ENCODE measurements at places on chromosomes 2 and 18.
A peak's percentile ranks its signal among the peaks of the same experiment; 100 is the strongest.

DNA sequence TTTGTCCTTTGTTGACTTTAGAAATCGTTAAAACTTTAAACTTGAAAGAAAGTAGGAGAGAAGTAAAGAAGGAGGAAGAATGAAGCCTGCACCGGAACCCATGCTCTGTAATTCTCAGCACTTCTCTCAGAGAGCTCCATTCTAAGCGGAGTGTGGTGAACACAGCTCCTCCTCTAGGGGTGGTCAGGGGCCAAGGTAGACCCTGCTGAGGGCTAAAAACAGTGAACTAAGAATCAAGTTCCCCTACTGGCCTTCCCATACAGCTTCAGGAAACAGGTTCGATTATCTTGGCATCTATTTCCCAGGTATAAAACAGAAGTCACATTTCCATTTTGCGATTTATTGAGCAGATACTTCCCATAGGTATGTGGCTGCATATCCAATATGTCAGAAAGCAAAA is 92.7 kb upstream of the ASAP2 start:
- no peak for DNase-seq

DNA sequence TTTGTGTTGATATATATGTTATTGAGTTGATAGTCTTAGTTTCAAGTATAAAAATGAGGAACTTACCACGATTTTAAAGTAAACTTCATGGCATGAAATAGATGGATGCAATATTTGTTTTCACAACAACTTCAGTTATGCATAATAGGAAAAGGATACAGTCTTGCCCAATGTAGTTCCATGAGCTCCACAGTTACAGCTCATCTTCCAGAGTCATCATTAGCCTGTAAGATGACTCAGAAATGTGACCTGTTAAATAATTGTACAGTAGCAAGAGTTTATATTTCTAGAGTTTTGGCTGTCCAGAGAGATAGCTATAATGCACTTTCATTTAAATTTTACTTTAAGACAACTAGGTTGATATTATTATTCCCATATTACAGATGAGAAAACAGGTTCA is 80.9 kb upstream of the ARHGAP28 start:
- no peak for DNase-seq

DNA sequence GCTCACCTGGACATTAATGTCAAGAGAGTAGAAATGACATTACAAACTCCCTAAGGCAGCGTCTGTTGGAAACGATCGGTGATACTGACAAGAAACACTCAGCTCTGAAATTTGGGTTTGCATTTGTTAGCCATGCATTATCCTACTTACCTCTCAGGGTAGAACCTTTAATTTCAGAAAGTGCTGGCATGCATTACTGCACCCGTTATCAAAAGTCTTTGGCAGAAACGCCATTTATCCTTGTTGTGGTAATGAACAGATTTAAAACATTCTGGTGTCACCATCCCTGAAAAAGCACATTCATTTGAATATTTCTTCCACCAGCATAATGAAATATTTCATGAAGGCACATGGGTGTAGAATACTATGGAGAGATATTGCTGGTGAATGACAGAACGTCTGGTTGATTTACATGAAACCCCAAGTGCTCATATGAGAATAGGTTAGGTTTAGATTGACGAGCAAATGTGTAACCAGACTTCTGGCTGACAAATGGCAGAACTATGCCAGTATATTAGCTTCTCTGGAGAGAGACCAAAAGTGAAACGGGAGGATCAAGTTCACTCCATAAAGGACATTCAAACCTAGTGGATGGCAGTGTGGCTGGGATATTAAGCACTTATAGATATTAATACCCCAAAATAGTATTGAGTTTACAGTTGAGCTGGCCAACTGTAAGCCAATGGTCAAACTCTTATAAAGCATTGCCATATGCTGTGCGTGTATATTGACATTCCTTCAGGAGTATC is 53.5 kb upstream of the ITGB6 start:
- DNase-seq, result peak; percentile 74

DNA sequence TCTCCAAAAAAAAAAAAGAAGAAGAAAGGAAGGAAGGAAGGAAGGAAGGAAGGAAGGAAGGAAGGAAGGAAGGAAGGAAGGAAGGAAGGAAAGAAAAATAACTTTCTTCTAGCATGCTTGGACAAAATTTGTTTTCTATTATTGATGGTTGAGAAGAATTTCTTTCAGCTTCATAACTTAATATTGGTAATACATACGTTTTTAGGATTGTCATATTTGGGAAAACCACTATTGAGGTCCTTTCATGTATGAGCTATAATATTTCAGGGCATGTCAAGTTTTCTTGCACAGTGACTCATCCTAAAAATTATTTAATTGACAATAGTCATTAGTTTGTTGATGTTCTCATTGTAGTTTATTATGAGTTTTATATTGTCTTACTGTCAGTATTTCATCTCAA is 66.4 kb upstream of the PKDCC start:
- DNase-seq, result no peak

GRCh38 chr2:174051741-174052583 is 86.8 kb upstream of the SP3 start:
- DNase-seq, result peak; percentile 61

GRCh38 chr2:235908826-235909225 is 259.4 kb downstream of the GBX2 start:
- no peak for DNase-seq

DNA sequence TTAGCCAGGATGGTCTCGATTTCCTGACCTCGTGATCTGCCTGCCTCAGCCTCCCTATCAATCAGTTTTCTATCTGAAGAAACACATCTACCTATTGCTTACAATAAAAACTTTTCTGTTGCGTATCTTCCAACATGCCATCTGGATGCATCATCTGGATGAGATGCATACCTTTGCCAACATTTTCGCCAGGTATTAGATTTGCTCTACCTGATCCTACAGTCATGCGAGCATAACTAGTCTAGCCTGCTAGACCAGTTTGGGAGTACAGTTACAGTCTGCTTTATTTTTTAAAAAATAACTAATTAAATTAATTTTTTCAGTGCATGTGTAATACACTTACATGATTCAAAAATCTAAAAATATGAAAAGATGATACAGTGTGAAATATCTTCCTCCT is 334.0 kb upstream of the MEX3C start:
- no peak for DNase-seq

GRCh38 chr18:11512096-11513025 is 97.0 kb upstream of the SLC35G4 start:
- DNase-seq, result no peak

DNA sequence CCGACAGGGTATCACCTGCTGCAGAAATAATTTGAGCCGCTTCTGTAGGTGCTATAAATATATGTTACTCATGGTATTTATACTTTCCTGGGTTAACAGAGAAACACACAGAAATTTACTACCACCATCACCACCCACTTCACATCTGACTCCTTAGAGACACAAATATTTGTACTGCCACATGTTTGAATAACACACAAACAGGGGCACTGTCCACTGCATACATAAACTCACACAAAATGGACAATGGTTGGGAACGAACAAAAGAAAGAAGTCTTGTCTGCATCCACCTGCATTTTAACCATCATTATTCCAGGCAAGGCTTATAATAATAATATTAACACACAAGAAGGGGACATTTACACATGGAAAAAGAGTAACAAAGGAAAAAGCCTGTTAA is 24.0 kb downstream of the IMMT start:
- no peak for DNase-seq

GRCh38 chr18:36128530-36128870 is 640 bp downstream of the SLC39A6 start:
- DNase-seq, result peak; percentile 41

- DNase-seq, result no peak
Observed at GRCh38 chr2:45729753-45730512, 78.5 kb downstream of the PRKCE start.

DNA sequence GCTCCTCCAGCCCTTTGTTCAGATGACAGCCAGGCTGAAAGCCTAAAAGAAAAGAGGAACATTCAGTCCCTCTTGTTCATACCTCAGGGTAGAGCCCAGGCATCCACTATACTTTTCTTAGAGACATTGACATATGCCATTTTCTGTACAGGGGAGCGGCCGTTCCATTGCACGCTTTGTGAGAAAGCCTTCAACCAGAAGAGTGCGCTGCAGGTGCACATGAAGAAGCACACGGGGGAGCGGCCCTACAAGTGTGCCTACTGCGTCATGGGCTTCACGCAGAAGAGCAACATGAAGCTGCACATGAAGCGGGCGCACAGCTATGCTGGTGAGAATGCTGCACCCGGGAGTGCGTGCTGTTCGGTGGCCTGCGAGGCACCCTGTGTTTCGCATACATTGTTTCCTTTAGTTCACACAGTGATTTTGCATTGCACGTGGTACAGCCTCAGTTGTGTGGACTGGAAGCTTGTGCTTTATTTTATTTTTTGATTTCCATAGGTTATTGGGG is 138.2 kb downstream of the ZNF236 start:
- no peak for DNase-seq

DNA sequence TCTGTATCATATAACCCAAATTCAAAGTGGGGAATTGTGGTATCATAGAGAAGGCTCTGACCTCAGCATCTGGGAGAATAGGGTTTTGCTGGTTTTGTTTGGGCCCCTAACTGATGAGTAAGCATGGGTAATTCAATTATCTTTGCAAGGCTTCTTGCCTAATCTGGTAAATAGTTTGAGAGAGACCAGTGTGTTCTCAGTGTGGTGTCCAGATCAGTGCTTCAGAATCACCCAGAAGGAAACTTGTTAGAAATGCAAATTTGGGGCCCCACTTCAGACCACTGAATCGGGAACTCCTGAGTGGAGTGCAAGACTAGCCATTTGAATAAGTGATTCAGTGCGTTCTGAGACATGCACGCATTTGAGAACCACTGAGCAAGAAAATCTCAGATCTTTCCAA is 282.7 kb downstream of the EPHA4 start:
- DNase-seq, result peak; percentile 40

DNA sequence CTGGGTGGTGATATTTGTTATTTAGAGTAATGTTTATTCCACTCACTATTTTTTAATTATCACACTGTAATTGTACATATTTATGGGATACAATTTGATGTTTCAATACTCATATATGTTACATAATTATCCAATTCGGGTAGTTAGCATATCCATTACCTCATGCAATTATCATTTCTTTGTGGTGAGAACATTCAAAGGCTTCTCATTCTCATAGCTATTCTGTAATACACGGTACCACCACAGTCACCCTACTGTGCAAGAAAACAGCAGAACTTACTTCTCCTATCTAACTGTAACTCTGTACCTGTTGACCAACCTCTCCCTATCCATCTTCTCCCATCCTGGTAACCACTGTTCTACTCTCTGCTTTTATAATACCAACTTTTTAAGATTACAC is 4.6 kb downstream of the TBC1D8 start:
- DNase-seq, result no peak

- DNase-seq, result no peak
Observed at GRCh38 chr18:45161850-45162249, 453.4 kb upstream of the SLC14A2 start.

GRCh38 chr18:35114305-35114704 is 73.1 kb downstream of the MAPRE2 start:
- no peak for DNase-seq

GRCh38 chr2:15273452-15273851 is 287.7 kb downstream of the NBAS start:
- DNase-seq, result no peak

DNA sequence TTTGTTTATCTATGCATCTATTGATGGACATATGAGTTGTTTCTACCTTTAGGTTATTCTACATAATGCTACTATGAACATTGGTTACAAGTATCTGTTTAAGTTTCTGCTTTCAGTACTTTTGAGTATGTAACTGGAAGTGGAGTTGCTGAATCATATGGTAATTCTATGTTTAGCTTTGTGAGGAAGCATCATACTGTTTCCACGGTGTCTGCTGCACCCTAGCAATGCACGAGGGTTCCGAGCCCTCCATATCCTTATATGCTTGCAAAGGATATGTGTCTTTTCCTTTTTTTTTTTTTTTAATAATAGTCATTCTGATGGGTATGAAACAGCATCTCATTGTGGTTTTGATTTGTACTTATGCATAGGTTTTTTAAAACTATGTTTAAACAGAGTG is 83.7 kb downstream of the FMNL2 start:
- DNase-seq, result peak; percentile 73

- DNase-seq, result no peak
Observed at GRCh38 chr2:86308984-86309695, 28.3 kb downstream of the REEP1 start.

DNA sequence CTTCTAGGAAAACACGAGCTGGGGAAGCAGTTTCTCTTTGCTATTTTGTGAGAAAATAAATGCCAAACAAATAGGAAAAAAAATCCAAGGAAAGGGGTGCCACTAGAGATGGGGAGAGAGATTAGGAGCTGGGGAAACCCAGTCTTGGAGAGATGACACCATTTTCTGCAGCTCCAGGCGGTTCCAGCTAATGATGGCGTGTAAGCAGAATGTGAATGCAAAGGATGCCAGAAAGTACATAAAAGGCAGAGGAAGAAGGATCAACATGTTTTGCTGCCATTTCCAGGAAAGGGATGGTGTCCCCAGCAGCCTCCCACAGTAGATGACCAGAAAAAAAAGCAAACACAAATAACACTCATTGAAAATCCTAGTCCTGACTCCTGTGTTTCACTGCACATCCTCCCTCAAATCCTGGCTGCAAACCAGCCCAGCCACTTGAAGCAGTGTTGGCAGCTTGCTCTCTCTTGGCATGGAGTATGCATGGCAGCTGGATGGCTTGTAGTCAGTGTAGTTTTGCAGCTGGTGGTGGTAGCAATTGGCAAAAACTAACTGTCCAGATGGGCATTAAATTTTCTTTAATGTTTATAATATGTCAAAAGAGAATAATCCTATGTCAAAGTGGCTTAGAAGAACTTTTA is 93.6 kb downstream of the FTCDNL1 start:
- DNase-seq, result peak; percentile 38

DNA sequence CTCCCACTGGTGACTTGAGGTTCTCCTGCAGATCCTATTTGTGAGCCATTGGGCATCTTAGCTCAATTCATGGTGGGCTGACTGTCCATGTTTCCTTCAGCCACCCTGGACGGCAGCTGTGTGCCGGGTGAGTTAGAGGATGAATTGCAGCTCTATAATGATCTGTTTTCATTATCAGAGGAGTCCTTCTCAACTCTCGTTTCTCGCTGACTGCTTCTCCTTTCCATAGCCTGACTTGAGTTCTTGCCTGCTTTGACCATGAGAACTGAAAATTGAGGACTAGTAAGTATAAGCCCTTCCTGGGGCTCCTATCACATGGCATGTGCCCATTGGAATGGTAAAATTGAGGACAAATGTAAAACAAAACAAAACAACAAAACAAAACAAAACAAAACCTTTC is 121.8 kb downstream of the CDC42EP3 start:
- DNase-seq, result no peak

DNA sequence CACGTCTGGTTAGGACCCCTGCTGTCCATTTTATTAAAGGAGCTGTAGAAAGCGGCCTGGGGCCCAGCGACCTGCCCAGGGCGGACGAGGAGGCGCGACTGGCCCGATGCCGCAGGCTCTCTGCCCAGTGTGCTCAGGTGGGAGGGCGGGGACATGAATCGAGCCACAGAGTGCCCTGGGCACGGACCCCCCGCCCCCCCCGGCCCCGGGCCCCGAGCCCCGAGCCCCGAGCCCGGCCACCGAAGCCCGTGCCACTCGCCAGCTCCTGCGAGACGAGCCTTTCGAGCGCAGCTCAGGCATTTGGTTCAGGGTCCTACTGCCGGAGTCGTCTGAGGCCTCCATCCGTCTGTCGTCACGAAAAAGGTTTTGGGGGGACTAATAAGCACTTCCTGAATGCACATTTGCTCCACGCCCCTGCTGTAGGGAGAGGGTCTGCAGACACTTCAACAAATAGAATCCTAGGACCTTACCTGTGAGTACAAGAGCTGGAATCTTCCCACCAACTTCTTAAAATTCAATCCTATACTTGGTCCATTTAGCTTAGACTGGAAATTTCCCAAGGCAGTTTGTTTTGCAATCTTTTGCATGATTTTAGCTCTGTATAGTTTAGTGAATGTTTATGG is 602 bp upstream of the ADAM17 start:
- DNase-seq, result peak; percentile 44

- no peak for DNase-seq
Observed at GRCh38 chr2:96436416-96436815, 68.7 kb downstream of the NEURL3 start.

Measured in astrocyte of the spinal cord (primary cell).